ENCODE measurements at places on chromosomes 1 and 21. TPM values are rescaled to one million over a fixed set of nuclear protein-coding genes. Genes with fewer than 3 reads are reported as not detected.

CA14 gene
- not detected for total RNA-seq

SYCP1 gene
- total RNA-seq: not detected

NTMT2 gene
- not detected for total RNA-seq

CYP4A11 gene
- not detected for total RNA-seq

MROH9 gene
- total RNA-seq: not detected

SPRTN gene
- total RNA-seq: 14.7 TPM

Measured in activated naive CD8-positive, alpha-beta T cell treated with anti-CD3 and anti-CD28 coated beads, Interleukin-2, amount 10 ng/mL, durations not matched to agents 7 days and 5 days (primary cell).